ENCODE measurements at places on chromosomes 4 and X.

GRCh38 chr4:6324999-6325787 is 55.5 kb downstream of the WFS1 start:
- DNase-seq: no peak

- no peak for DNase-seq
Observed at GRCh38 chr4:173782660-173783059, 252.6 kb upstream of the HAND2 start.

- no peak for DNase-seq
Observed at GRCh38 chr4:101801958-101802357, 11.4 kb downstream of the BANK1 start.

GRCh38 chr4:139557556-139558110 is 1.6 kb upstream of the SETD7 start:
- DNase-seq: no peak

DNA sequence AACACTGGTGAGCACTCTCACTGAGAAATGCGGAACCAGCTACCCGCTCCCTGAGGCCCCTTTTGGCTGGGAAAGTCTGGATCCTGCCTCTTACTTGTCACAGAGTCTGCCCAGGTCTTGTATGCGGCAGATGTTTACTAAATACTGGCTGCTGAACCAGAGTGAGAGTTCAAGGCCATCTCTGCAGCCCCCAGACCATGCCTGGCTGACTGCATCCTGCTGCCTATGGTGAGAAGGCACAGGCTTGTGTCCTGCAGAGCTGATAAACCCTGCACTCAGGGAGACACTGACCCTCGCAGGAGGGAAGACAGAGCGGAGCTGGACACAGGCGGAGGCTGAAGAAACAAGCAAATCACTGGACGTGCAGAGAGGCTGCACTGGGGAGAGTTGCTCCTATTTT is 46.5 kb downstream of the JAKMIP1 start:
- DNase-seq: no peak

GRCh38 chrX:130702867-130703707 is 199.9 kb downstream of the ENOX2 start:
- DNase-seq: no peak

- DNase-seq: no peak
Observed at GRCh38 chrX:9285342-9285771, 179.5 kb upstream of the TBL1X start.

GRCh38 chr4:40262077-40262528 is 65.3 kb downstream of the RHOH start:
- no peak for DNase-seq

GRCh38 chr4:1171311-1172227 is 814 bp downstream of the SPON2 start:
- peak; percentile 59 for DNase-seq

DNA sequence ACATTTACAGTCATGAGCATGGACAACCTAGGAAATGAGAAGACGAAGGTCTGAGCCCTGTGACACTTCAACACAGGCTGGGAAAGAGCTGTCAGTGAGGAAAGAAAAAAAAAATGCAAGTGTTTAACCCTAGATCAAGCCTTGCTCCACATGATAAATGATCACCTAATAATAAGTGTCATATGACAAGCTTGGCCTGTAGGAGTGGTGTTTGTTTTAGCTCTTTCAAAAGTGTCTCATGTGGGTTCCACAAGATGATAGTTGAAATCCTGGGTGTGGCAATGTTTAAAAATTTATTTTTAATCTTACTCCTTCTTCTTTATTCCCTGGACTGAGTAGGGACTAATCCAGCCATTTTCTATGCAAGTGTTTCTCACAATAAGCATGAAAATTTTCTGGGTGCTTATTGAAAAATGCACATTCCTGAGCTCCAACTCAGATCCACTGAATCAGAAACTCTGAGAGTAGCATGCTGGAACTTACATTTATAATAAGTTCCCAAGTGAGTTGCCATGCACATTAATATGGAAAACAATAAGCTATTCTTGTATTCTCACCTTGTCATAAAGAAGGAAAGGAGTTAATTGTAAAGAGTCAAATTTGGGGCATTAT is 138.3 kb downstream of the AREG start:
- DNase-seq: no peak

GRCh38 chr4:7043284-7044136 is at the start of gene TADA2B:
TSS of gene TADA2B (plus strand) at chr4:7043372. CDS start at chr4:7043580, 208 bp downstream.
- peak; percentile 42 for DNase-seq

DNA sequence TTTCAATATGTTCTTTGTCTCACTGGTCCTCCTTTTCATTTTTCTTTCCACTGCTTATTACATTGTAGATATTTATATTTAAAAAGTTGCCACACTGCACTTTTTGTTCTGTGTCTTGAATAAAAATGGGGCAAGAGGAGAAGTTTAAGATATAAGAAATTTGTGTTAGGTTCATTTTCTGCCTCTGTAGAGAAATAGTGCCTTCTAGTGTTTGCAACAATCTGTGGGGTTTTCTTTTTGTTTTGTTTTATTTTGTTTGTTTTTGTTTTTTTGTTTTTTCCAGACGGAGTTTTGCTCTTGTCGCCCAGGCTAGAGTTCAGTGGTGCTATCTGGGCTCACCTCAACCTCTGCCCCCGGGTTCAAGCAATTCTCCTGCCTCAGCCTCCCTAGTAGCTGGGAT is 20.1 kb upstream of the SMIM14 start:
- DNase-seq: no peak

DNA sequence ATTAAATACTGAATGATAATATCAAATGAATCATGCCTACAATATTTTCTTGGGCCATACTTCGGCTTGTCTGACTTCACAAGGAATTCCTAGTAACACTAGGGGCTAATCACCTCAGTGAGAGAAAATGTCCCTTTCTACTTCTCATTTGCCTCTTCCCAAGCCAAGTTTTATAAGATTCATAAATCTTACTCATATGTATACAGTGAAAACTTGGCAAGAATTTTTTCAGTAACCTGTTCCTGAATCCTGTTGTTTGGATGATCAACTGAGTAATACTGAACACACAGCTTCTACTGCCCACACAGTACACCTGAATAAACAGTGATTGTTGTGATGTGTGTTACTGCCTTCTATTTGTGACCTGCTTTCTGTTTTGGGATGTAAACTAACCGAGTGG is 16.5 kb downstream of the TMPRSS11E start:
- DNase-seq: no peak

DNA sequence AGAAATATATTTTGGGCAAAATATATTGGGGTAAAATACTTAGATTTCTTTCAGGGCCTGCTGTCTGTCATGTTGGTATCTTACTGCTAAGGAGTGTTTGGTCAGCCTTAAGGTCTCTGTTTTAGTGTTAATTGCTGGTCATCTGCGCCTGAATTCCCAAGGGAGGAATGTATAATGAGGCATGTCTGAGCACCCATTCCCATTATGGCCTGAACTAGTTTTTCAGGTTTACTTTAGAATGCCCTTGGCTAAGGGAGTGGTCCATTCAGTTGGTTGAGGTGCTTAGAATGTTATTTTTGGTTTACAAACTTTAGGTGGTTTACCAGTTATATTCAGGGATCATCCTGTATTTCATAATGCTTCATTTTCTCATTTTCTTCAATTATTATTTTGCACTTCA is 125.9 kb downstream of the CFAP299 start:
- DNase-seq: no peak

DNA sequence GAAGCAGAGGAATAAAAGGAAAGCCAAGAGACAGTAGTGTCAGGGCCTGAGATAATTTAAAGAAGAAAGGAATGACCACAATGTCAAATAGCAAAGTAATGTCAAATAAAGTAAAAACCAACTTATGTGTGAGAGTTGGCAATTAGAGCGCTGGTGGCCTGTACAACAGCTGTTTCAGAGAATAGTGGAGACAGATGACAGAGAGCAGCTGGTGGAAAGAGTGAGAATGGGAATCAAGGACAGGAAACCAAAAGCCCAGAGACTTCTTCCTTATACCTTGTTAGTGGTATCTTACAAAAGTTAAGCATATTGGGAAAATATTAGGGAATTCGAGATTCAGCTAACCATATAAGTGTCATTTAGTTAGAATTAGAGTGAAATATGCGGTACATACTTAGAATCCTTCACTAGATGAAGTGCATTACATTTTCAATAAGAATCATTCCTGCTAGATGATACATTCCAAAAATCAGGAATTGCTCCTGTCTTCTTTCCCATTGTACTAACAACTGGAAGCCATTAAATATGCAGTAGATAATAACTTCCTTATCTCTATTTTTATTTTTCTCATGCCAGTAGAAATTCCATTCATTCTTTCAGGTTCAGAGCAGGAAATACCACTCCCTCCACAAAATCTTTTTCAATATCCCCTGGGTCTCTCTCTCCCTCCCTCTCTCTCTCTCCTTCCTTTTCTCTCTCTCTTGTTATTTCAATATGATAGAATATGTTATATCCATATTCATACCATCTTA is 525.4 kb downstream of the CENPC start:
- no peak for DNase-seq

DNA sequence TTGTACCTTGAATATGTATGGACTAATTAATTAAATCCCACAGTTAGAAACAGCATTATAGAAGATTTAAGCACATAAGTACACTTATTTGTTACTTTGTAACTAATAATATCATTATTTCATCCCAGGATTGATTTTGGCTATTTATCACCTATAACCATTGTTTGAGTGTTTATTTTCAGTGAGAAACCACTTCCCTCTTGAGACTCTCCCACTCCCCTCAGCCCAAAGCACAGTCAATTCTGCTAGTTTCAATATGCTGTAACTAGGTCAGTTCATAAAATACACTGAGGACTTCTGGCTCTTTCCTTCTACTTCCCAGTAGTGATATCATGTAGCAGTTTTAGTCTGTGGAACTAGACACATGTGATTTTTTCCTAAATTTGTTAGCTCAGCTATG is 16.3 kb downstream of the OFD1 start:
- DNase-seq: no peak

GRCh38 chr4:111736516-111736915 is 408.7 kb upstream of the FAM241A start:
- no peak for DNase-seq

DNA sequence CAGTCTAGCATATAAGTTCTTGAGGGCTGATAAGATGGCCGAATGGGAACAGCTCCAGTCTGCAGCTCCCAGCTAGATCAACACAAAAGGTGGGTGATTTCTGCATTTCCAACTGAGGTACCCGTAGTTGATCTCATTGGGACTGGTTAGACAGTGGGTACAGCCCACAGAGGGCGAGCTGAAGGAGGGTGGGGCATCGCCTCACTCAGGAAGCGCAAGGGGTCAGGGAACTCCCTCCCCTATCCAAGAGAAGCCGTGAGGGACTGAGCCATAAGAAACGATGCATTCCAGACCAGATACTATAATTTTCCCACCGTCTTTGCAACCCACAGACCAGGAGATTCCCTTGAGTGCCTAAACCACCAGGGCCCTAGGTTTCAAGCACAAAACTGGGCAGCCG is 109.0 kb downstream of the RPS6KA6 start:
- DNase-seq: no peak

- DNase-seq: no peak
Observed at GRCh38 chr4:38067499-38067898, 107.3 kb downstream of the PTTG2 start.

DNA sequence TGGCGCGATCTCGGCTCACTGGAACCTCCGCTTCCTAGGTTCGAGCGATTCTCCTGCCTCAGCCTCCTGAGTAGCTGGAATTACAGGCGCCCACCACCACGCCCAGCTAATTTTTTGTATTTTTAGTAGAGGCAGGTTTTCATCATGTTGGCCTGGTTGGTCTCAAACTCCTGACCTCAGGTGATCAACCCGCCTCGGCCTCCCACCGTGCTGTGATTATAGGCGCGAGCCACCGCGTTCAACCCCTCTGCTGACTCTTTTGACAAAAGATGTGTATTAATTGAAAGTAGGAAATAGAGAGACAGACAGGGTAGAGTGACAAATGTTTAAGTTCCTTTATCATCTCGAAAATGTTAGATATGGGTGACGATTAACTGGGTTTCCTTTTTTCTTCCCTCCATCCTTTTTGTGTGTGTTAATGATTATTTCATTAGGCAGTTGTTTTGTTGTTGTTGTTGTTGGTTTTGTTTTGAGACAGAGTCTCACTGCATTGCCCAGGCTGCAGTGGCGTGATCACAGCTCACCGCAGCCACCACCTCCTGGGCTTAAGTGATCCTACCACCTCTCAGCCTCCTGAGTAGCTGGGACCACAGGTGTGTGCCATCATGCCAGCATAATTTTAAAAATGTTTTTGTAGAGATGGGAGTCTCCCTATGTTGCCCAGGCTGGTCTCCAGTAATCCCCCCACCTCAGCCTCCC is 79.5 kb downstream of the KDM6A start:
- no peak for DNase-seq

GRCh38 chrX:45888518-45888917 is 656.7 kb downstream of the ZNF674 start:
- no peak for DNase-seq

DNA sequence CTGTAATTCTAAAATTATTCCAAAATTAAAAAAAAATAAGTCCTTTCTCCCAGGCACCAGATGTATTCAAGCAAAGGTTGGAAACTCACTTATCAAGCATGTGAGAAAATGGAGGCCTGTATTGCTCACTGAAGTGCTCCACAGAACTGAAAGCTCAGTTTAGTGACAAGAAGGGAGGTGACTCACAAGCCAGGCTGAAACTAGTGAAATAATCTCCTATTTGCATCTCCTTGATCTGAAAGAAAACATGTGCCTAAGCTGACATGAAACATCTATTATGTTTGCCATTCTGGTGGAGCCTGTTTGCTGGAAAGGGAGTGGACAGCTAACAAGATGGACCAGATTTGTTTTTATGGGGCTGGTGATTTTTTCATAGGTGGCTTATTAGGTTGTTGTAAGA is 54.0 kb upstream of the AMELX start:
- no peak for DNase-seq

GRCh38 chr4:8414377-8414776 is 26.1 kb downstream of the ACOX3 start:
- DNase-seq: peak; percentile 37

DNA sequence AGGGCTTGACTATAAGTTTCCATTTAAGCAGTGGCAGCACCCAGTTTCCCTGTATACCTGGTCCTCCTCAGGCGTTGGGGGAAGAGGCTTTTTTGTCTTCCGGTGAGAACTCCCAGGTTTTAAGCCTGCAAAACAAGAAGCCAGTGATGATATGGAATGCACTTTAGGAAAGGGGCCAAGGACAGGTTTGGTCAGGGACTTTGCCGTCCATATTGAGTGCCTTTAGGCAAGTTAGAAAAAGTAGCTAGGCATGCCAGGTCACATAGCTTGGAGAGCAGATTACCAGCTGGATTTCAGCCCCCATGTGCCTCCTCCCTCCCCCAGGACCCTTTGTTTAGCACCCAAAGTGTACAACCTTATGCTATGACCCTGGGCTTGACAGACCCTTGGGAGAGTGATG is 13.6 kb upstream of the TIMM8A start:
- DNase-seq: no peak

- no peak for DNase-seq
Observed at GRCh38 chr4:47839259-47839658, 1.4 kb upstream of the CORIN start.

DNA sequence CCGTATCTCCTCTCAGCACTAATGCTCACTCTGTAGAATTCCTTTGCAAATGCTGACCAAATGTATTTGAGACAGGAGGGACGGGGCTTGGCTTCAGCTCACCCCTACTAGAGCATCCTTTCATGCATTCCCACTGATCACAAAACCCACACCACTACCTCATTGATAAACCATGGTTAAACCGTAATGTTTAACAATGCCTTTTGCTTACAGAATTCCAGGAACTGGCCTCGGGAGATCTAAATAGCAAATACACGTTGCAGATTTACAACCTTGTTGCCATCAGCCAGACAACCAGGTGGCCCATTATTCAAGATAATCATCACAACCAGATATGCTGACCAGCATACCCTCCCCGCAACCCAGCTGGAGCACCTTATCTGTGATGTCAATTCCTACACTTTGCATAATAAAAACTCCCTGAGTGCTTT is 391.9 kb downstream of the KCTD8 start:
- DNase-seq: no peak
